Stimulated activated CD4-positive, alpha-beta T cell treated with anti-CD3 and anti-CD28 coated beads, Interleukin-2, amount 100 ng/mL, for 48 hours (primary cell): ENCODE measurements at places on chromosomes 12 and 14.

GRCh38 chr14:67410313-67410712 is 1.7 kb downstream of the PLEK2 start:
- DNase-seq, result no peak

DNA sequence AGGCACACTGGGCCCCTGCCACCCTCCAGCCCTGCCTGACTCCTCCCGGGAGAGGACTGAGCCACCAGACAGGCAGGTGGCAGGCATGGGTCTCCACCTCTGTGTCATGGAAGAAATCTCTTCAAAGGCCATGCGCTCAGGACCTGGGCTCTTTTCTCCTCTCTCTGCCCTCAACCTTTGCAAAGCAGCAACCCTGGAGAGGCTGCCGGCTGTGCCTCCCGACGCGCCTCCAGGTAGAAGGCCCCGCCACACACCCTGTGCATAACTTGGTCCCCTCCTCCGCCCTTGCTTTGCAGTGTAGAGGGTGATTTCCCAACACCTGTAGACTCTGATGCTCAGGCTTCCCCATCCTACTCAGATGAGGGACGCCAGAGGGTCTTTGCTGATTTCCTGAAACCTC is 28.2 kb upstream of the TMEM179 start:
- DNase-seq, result no peak

GRCh38 chr12:126243814-126244440 is 1178.7 kb downstream of the AACS start:
- no peak for DNase-seq

- no peak for DNase-seq
Observed at GRCh38 chr12:63944586-63945228, 100.2 kb downstream of the SRGAP1 start.

DNA sequence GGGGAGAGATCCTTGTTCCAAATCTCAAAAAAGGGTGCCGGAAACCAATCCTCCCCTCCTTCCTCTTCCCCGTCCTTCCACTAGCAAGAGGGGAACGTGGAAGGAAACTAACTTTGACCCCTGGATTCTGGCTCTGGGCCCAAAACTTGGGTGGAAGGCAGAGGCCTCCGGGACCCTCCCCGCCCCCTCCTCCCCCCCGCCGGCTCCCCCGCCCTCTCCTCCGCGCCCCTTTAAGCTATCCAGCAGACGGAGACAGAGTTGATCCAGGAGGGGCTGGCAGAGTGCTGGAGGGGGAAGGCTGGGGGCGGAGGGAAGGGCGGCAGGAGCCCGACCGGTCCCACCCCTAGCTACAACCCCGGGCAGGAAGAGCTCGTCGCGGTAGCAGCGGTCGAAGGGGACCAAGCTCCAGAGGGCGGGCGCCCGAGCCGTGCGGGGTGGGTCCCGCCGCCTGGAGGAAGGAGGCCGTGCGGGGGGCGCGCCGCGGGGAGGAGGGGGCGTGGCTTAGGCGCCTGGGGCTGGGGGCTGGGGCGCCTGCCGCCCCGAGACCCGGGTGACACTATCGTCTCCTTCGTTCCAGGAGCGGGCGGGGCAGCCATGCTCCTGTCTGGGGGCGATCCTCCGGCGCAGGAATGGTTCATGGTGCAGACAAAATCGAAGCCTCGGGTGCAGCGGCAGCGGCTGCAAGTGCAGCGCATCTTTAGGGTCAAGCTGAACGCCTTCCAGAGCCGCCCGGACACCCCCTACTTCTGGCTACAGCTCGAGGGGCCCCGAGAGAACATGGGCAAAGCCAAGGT is at the start of gene NYNRIN:
NYNRIN (plus strand) TSS at position 351 of the 794 bp plus-strand sequence; CDS start at position 595, 244 bp downstream.
- peak; percentile 11 for DNase-seq

- no peak for DNase-seq
Observed at GRCh38 chr12:116323406-116324386, 46.2 kb upstream of the MED13L start.

GRCh38 chr12:52224151-52224550 is 8.9 kb upstream of the KRT7 start:
- DNase-seq, result no peak

DNA sequence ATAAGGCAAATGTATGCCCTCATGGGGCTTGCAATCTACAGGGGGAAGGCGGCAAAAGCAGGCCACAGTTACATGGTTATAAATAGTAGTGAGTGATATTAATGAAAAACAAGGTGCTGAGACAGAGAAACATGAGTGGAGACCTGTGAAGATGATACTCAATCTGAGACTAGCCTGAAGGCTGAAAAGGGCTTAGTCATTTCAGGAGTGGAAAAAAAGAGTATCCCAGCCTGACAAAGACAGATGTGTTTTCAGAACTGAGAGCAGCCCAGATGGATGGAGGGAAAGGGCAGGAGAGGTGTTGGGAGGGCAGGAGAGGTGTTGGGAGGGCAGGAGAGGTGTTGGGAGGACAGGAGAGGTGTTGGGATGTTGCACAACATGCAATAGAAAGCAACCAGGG is 181.9 kb downstream of the C12orf42 start:
- no peak for DNase-seq

DNA sequence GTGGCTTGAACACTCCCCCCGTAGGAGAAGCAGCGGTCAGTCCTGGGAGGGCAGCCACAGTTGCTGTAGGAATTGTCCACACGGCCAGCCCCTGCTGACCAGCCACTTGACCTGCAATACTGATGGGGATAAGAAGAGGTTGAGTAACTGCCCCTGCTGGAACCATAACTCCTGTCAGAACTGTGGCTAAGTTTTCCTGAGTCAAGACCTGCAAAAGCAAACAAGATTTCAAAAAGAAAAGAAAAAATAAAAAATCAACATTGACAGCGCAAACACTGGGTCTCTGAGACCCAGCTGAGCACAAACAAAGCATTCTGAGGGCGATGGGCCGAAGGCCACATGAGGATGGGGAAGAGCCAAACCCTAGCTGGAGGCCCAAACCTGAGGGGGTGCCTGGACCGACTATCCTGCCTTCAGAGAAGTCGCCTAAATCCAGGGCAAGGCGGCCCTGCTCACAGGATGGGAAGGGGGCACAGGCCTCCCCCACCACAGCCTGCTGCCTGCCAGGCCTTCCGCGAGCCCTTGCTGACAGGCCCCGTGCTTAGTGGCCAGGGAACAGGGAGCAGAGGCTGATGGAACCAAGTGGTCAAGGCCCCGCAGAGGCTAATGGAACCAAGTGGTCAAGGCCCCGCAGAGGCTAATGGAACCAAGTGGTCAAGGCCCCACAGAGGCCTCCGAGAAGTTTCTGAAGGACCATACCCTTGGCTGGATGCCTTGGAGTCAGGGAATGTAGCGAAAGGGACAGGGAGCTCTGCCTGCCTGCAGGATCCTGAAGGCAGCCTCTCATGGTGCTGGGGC is 19.1 kb downstream of the POU6F1 start:
- no peak for DNase-seq

DNA sequence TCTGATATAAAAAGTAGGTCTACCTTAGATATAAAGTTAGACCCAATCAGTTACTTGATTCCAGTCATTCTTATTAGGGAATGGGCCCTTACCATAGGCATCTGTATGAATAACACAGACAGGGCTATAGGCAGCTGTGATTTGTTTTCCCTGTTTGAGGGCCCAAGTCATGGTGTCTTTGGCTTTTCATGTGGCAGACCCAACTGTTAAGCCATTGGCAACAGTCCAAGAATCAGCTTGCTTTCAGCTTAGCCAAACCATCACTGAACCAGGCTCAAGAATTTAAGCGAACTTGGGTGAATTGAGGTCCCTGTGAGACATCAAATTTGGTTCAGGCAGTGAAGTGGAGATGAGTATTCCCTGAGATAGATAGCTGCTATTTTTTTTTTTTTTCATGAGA is 111.2 kb downstream of the LRRIQ1 start:
- no peak for DNase-seq

DNA sequence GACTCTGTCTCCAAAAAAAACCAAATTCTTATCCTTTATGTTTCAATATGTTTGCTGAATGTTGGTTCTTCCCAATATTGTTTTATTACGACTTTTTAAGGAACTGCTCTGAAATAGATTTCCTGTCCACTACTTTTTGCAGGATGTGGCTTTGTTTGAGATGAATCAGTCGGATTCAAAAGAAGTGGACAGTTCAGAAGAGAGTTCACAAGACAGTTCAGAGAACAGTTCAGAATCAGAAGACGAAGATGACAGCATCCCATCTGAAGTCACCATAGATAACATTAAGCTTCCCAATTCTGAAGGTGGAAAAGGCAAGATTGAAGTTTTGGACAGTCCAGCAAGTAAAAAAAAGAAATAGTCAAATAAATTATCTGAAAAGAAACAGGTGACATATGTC is 8.2 kb downstream of the NOPCHAP1 start:
- no peak for DNase-seq

DNA sequence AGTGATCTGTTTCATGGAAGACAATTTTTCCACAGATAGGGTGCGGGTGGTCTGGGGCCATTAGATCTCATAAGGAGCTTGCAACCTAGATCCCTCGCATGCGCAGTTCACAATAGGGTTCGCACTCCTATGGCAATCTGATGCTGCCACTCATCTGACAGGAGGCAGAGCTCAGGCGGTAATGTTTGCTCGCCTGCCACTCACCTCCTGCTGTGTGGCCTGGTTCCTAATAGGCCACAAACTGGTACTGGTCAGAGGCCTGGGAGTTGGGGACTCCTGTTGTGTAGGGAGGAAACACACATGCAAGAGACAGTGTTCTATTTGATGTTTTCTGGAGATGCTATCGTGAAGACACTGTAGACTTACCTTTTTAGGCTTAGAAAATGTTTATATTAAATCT is 77.0 kb upstream of the FGD4 start:
- DNase-seq, result no peak
